PC-9 (cell line): ENCODE measurements at places on chromosomes 3 and 15.
A peak's percentile ranks its signal among the peaks of the same experiment; 100 is the strongest.

GRCh38 chr15:73873889-73874511 lies 636 bp downstream of the TBC1D21 start:
- no peak overlapping the region for H3K4me3 ChIP-seq
- no peaks in the 10 kb centered on the region for H3K36me3 ChIP-seq
- H3K27me3 ChIP-seq: peaks cover 46% of the 10 kb centered on the region
- DNase-seq: peak; percentile 60
- H3K4me1 ChIP-seq: no peaks in the 10 kb centered on the region

GRCh38 chr15:67843571-67844387 lies 3.9 kb upstream of the RNU6-1 start:
- H3K36me3 ChIP-seq: no peaks in the 10 kb centered on the region
- H3K4me3 ChIP-seq: no peak overlapping the region
- no peak overlapping the region for H3K27ac ChIP-seq
- no peaks in the 10 kb centered on the region for H3K27me3 ChIP-seq
- 0 out of 2 replicates have a peak, but pooled peaks cover 4% of the 10 kb centered on the region for H3K4me1 ChIP-seq

GRCh38 chr3:36992806-36993325 lies at the start of gene EPM2AIP1:
TSS of gene EPM2AIP1 (minus strand) at chr3:36993131. CDS start at chr3:36993077, 54 bp downstream.
- H3K27ac ChIP-seq: peak within 1 kb of the TSS; percentile 79
- DNase-seq: peak; percentile 100
- H3K4me3 ChIP-seq: peak within 1 kb of the TSS; percentile 83
- 0 out of 2 replicates have a peak, but pooled peaks cover 23% of the 10 kb centered on the region for H3K36me3 ChIP-seq
- H3K27me3 ChIP-seq: no peaks in the 10 kb centered on the region

DNA sequence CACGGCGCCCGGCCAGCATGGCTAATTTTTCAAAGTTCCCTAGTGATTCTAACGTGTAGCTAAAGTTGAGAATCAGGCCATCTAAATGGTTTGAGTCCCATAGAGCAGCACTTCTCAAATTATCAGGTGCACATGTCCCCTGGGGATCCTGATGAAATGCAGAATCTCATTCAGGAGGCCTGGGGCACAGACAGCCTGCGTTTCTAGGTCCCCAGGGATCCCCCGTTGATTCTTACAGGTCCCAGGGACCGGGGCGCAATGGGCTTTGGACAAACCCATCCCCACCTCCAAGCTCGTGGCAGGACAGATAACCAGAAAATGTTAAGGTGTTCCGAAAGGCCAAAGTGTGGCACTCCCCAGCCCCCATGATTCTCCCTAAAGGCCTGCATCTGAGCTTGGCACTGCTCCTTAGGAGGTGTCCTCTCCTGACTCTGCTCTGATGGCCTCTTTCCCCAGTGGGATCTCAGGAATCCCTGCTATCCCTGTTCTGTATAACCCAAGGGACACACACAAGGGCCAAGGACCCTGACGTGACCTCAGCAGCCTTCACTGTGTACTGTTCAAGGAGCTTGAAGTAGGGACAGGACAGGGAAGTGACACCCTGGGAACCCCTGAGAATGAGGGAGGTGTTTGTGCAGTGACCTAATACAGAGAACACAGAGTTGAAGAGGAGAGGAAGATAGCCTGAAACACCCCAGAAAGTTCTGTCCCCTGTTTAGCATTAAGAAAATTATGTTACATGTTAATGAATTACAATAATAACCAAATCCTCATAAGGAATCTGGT lies 8.0 kb downstream of the LRRK1 start:
- H3K4me1 ChIP-seq: 0 out of 2 replicates have a peak, but pooled peaks cover 13% of the 10 kb centered on the region
- no peak overlapping the region for H3K4me3 ChIP-seq
- H3K27ac ChIP-seq: no peak overlapping the region
- 0 out of 2 replicates have a peak, but pooled peaks cover 12% of the 10 kb centered on the region for H3K36me3 ChIP-seq

- H3K36me3 ChIP-seq: no peaks in the 10 kb centered on the region
- H3K27me3 ChIP-seq: no peaks in the 10 kb centered on the region
- H3K27ac ChIP-seq: no peak overlapping the region
- H3K4me1 ChIP-seq: no peaks in the 10 kb centered on the region
These were observed 199.5 kb upstream of the P2RY1 start for GRCh38 chr3:152635389-152635788.

DNA sequence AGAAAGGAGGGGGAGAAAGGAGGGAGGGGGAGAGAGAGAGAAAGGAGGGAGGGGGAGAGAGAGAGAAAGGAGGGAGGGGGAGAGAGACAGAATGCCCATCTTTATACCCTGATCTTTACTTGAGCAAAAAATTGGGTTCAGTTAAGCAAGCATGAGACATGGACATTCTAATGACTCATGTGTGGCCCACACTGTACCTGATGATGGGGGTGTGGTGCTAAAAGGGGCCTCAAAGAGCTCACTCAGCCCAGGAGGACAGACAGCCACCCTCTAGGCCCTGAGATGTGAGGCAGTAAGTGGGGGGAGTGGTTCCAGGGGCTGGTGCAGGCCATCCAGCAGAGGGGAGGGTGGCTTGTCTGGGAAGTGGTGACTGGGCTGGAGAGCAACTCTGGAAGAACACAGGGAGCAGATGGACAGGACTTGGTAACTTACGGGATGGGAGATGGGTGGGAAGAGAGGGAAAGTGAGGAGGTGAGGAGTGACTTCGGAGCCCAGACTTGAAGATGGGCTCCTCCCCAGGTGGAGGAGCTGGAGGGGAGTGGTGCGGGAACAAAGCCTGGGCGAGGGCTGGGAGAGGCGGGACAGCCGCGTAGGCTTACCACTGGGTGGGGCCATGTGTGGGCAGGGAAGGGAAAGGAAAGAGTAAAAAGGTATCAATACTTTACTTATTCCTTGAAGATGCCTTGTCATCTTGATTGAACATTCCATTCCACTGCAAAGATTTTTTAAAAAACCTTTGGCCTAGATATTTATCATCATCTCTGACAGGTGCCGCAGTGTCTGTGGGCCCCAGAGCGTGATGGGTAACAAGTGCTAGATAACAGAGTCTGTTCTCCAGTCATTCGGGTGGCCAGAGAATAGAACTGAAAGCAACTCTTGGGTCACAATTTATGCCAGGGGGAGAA lies 32.3 kb downstream of the TSPAN3 start:
- peaks cover 8% of the 10 kb centered on the region; the same call in 1 of the 2 replicates for H3K36me3 ChIP-seq
- no peaks in the 10 kb centered on the region for H3K4me1 ChIP-seq
- H3K4me3 ChIP-seq: no peak overlapping the region
- no peaks in the 10 kb centered on the region for H3K27me3 ChIP-seq
- DNase-seq: no peak

DNA sequence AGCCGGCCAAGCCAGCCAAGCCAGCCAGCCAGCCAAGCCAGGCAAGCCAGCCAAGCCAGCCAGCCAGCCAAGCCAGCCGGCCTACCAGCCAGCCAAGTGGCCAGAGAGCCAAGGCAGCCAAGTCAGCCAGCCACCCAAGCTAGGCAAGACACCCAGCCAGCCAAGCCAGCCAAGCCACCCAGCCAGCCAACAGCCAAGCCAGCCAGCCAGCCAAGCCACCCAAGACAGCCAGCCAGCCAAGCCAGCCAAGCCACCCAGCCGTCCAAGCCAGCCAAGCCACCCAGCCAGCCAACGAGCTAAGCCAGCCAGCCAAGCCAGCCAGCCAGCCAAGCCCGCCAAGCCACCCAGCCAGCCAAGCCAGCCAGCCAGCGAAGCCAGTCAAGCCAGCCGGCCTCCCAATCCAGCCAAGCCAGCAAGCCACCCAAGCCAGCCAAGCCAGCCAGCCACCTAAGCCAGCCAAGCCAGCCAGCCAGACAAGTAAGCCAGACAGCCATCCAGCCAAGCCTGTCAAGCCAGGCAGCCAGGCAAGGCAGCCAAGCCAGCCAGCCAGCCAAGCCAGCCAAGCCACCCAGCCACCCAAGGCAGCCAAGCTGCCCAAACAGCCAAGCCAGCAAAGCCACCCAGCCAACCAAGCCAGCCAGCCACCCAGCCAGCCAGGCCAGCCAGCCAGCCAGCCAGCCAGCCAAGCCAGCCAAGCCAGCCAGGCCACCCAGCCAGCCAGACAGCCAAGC lies 200.5 kb downstream of the GOLGA6L6 start:
- H3K4me1 ChIP-seq: no peaks in the 10 kb centered on the region
- peaks cover 5% of the 10 kb centered on the region; the same call in 1 of the 2 replicates for H3K27me3 ChIP-seq
- no peak for DNase-seq
- no peak overlapping the region for H3K4me3 ChIP-seq
- H3K36me3 ChIP-seq: no peaks in the 10 kb centered on the region

DNA sequence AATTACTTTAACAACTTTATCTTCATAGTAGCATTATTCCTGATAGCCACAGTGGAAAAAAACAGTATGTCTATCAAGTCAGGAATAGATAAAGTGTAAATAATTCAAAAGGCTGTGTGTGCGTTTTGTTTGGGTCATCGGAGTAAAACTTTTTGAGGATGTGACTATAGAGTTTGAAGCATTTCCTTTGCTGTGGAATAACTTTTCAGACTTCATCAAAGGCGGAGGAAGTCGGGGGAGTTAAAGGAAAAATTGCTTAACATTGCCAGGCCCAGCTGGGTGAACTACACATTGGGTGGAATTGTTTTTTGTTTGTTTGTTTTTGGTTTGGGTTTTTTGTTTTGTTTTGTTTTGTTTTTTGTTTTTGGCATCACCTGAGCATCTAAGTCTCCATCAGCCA lies 70.4 kb upstream of the CRTC3 start:
- H3K27me3 ChIP-seq: no peaks in the 10 kb centered on the region
- H3K27ac ChIP-seq: no peak overlapping the region
- H3K4me3 ChIP-seq: no peak overlapping the region
- DNase-seq: no peak
- H3K4me1 ChIP-seq: no peaks in the 10 kb centered on the region

GRCh38 chr3:22608093-22608492 lies 595.0 kb upstream of the UBE2E2 start:
- no peak overlapping the region for H3K27ac ChIP-seq
- H3K4me1 ChIP-seq: no peaks in the 10 kb centered on the region
- H3K4me3 ChIP-seq: no peak overlapping the region
- H3K27me3 ChIP-seq: no peaks in the 10 kb centered on the region

DNA sequence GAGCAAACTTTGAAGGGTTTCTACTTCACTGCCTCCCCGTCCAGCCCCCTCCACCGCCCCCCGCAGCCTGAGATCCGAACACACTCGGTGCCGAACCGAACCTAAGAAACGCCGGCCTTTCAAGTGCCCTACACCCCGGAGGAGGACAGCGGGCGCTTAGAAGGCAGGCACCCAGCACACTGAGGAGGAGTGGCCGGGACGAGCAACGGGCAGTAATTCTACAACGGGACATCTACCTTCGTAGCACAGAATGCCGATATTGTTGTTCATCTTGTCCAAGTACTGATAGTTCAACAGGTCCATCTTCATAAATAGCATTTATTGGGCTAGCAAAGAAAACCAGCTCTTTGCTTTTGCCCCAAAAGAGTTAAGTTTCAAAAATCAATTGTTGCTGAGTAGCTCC lies 513 bp downstream of the VGLL4 start:
- DNase-seq: peak; percentile 14
- peak overlapping the region; percentile 77 for H3K4me3 ChIP-seq
- peak overlapping the region; percentile 66 for H3K27ac ChIP-seq

DNA sequence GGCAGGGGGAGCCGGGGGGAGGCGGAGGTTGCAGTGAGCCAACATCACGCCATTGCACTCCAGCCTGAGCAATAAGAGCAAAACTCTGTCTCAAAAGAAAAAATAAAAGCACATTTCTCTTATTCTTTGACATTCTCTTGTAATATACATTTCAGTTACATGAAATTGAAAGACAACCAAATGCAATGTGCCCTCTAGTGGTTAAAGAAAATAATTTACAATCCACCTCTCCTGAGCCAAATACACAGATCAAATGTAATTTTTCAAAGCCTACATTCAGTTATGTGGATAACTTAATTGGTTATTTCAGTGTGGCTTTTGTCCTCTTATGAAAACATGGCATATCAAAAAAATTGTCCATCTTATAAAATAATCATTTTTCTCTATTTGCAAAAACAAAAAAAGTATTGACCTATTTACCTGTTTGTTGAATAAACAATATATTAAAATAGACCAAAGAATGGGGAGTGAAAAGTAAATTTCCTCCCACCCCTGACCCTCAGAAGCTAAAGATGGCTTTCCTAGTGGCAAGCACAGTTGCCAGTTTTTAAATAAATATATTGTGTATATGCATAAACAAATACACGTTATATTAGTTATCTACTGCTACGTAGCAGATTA lies 14.2 kb upstream of the U2SURP start:
- no peaks in the 10 kb centered on the region for H3K36me3 ChIP-seq
- no peak overlapping the region for H3K27ac ChIP-seq
- H3K27me3 ChIP-seq: no peaks in the 10 kb centered on the region
- DNase-seq: no peak
- H3K4me1 ChIP-seq: no peaks in the 10 kb centered on the region

- H3K4me1 ChIP-seq: no peaks in the 10 kb centered on the region
- H3K27ac ChIP-seq: no peak overlapping the region
- no peaks in the 10 kb centered on the region for H3K27me3 ChIP-seq
- no peak overlapping the region for H3K4me3 ChIP-seq
- no peaks in the 10 kb centered on the region for H3K36me3 ChIP-seq
- DNase-seq: no peak
These were observed 188.9 kb upstream of the SYNPR start for GRCh38 chr3:63089007-63089750.

GRCh38 chr3:126321490-126321889 lies 35.7 kb downstream of the KLF15 start:
- no peaks in the 10 kb centered on the region for H3K36me3 ChIP-seq
- no peak for DNase-seq
- H3K27me3 ChIP-seq: peaks cover 49% of the 10 kb centered on the region
- H3K27ac ChIP-seq: no peak overlapping the region
- no peak overlapping the region for H3K4me3 ChIP-seq

- H3K36me3 ChIP-seq: no peaks in the 10 kb centered on the region
- peak overlapping the region; percentile 98 for H3K27ac ChIP-seq
These were observed 259.9 kb downstream of the OPA1 start for GRCh38 chr3:193852901-193853300.

GRCh38 chr3:7205962-7206361 lies 345.0 kb downstream of the GRM7 start:
- H3K36me3 ChIP-seq: no peaks in the 10 kb centered on the region
- no peak for DNase-seq

DNA sequence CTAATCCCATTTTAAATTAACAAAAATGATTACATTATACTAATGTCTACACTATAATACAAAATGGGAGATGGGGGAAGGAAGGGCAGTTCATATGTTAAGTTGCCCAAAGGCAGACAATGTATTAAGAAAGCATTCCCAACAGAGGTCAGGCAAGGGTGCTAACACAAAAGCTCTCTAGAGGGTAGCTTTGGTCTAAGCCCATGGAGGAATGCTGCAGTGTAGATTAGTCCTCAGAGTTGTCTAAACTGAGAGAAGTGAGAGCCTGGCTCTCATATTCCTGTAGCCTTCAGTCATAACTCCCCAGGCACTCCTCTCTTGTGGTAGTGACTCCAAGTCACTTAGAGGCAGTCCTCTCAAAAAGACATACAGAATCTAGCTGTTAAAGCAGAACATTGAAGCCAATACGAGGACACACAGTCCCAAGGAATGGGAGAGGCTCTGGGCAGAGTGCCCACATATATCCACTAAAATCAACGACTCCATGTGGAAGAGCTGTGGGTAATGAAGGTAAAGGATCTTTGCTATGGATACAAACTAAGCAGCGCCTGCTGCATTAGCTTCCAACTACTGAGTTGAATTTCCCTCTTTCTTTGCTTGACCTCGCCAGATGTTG lies 14.5 kb downstream of the NEK10 start:
- peaks cover 7% of the 10 kb centered on the region for H3K4me1 ChIP-seq
- H3K36me3 ChIP-seq: no peaks in the 10 kb centered on the region
- H3K27me3 ChIP-seq: no peaks in the 10 kb centered on the region

- H3K4me1 ChIP-seq: no peaks in the 10 kb centered on the region
- DNase-seq: no peak
- H3K36me3 ChIP-seq: no peaks in the 10 kb centered on the region
- no peak overlapping the region for H3K4me3 ChIP-seq
These were observed 509.1 kb downstream of the RSL24D1 start for GRCh38 chr15:54687628-54688027.

- H3K4me1 ChIP-seq: no peaks in the 10 kb centered on the region
- no peak overlapping the region for H3K27ac ChIP-seq
- H3K4me3 ChIP-seq: no peak overlapping the region
- H3K36me3 ChIP-seq: no peaks in the 10 kb centered on the region
- H3K27me3 ChIP-seq: no peaks in the 10 kb centered on the region
These were observed 11.6 kb upstream of the CLPX start for GRCh38 chr15:65196637-65197336.
